ENCODE measurements at places on chromosomes 6 and 20. TPM values are rescaled to one million over a fixed set of nuclear protein-coding genes. Genes with fewer than 3 reads are reported as not detected.

GRCh38 chr6:81669445-81669844 lies 83.0 kb downstream of the TENT5A start:
- no peak for DNase-seq

DNA sequence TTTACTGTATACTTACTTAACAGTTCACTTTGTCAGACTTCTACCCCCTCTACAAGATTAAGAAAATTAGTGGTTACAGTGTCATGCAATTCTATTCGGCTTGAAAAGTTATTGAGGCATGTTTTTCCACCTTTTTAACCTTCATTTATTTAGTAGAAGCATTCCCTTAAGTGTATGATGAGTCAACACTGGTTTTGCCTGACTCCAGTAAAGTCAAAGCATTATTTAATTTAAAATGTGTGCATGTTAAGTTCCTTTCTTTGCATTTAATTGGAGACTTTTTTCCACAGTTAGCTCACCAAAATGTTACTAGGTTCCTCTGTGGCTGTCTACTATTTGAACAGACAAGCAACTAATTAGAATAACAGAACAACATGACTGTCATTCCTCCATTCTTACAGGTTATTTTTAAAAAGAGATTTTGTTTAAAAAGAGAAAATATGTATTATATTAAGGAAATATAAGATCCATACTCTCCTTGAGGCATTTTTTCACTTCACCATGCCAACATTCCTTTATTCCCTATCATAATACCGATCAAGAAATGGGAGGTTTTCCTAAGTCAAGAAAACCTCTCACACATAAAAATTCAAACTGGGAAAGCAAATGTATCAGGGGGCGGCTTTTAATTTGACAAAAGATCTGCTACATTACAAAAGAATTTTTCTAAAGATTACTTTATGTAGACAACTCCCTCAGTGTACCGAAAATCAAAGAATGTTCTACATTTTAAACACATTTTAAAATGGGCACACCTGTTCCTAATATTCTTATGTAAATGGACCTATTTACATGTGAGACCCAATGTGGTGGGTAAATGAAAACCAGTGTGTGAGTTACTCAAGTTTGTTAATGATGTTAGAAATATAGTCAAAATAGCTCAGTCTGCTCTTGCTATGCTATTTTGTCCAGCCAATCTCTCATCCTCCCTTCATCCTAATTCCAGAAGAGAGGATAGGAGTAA lies 361.2 kb downstream of the UTRN start:
- DNase-seq = no peak

The DCDC2 gene
- total RNA-seq = under 0.01 TPM

DNA sequence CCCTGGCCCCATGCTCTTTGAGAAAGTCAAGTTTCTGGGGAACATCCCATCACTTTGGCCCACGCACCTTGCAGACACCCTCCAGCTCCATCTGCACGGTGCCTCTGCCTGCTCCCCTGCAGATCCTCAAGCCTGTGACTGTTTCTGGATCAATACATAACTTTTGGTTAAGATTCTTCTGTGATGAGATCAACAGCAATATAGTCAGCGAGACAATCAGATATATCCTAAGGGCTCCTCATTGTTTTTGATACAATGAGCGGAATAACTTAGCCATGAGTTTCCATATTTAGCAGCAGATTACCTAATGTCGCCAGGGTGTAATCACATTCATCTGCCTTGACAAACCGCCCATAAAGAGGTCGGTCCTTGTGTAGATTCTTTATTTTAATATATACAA lies 109.3 kb upstream of the MTHFD1L start:
- no peak for DNase-seq

GRCh38 chr6:87806635-87807034 lies 104.6 kb upstream of the AKIRIN2 start:
- no peak for DNase-seq

The RFX6 gene
- not detected for total RNA-seq

- DNase-seq = peak; percentile 8
Measured at GRCh38 chr6:14200047-14200446, 82.5 kb downstream of the CD83 start.

The C20orf141 gene
- total RNA-seq = 0.32 TPM

DNA sequence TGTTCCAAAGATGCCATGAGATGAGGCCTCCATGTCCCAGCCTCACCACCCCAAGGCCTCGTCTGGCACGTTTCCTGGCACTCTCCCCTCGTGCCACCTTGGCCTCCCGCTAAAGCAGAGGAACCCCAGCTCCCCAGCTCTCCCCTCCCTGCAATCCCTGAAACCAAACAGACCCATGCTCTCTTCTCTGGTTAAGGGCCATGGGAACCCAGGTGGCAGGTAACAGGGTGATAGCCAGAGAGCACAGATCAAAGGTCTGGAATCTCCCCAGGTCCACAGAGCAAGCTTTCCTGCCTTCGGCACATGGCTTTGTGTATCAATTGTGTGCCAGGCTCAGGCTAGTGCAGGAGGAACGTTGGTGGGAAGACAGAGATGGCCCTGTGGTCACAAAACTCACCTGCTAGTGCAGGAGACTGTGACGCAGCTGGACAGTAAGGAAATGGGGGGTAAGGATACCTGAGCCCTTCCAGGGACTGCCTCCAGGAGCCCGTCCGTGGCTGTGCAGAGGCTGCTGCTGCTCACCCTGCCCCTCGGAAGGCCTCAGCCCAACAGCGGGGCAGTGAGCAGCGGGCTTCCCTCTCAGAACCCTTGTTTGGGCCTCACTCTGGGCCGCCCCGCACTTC lies 39.0 kb downstream of the MYH7B start:
- DNase-seq = no peak

DNA sequence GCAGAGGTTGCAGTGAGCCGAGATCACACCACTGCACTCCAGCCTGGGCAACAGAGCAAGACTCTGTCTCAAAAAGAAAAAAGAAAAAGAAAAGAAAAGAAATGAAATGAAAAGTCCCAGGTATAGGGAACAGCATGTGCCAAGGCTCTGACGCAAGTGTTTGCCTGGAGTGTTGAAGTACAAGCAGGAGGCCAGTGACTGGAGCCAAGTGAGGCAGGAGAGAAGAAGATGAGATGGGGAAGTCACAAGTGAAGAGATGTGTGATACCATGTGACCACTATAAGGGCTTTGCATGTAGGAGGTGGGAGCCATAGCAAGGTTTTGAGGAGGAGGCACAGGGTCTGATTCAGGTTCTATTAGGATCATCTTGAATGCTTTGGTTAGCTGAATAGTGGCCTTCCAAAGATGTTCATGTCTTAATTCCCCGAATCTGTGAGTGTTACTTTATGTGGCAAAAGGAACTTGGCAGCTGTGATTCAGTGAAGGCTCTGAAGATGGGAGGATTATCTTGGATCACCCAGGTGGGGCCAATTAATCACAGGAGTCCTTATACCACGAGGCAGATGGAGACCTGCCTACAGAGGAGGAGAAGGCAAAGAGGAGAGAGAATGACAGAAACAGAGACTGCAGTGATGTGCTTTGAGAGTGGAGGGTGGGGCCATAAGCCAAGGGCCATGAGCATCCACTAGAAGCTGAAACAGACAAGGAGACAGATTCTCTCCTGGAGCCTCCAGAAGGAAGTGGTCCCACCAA lies 91.1 kb upstream of the PTPN1 start:
- no peak for DNase-seq

DNA sequence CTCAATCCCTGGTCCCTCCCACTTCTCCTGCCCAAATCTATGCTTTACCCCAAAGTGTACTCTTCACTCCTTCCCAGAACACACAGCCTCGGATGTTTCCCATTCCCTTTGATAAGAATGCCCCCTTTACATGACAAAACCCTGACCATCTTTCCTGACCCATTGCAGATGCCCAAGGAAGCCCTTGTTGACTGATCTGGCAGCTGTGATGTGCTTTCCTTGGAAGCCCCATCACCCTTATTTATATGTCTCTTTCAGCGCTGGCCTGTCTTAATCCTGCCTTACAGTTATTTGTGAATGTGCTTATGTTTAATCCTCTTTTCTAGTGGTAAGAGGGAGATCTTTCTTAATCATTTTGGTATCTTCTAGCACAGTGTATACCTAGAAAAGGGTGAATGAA lies 523.1 kb downstream of the CD83 start:
- DNase-seq = no peak

The EHMT2 gene
- total RNA-seq = 38.0 TPM

DNA sequence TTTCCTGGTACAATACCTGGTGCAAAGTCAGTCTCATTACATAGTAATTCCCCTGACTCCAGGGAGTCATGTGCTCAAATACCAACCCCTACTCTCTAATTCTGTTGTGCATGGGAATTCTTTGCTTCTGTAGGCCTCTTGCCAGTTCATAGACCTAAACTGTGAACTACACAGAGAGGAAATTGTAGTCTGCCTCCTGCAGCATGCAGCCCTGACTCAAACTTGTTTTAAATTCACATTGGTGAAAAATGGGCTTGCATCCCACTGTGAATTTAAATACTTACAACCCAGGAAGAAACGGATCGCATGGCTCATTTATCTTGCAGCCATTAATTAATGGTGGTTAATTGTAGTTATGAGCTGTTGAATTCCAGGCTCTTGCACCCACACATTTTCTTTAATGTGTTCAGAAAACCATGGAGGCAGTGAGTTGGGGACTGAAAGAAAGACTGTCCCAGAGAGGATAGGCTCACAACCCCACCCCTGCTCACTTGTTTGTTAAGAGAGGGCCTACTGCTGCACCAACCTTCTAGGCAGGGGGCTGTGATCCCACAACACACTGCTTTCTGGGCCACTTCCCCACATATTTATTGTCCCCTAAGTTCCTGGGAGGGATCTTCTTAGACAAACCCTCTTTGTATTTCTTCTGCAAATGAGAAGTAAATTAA lies 579.1 kb downstream of the DHX35 start:
- DNase-seq = no peak

The RAET1L gene
- total RNA-seq = not detected

DNA sequence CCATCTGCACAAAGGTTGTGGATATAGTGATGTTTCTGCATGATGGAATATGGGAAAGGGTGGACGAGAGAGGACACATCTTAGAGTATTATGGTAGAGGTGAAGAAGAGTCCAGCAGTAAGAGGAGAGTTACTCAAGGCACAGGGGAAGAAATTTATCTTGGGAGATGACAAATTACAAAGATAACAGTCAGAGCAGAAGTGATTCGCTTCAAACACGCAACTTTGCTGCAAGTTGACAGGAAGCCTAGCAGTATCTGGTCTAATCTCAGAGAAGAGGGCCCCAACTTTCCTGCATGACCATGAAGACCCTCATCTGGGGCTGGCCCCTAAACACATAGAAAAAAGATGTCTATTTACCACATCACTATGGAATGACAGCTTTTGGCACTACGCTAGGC lies 1.2 kb upstream of the CALHM6 start:
- no peak for DNase-seq

GRCh38 chr6:20700375-20700774 lies 166.1 kb downstream of the CDKAL1 start:
- no peak for DNase-seq

GRCh38 chr6:90197854-90198496 lies 98.7 kb downstream of the BACH2 start:
- peak; percentile 61 for DNase-seq

DNA sequence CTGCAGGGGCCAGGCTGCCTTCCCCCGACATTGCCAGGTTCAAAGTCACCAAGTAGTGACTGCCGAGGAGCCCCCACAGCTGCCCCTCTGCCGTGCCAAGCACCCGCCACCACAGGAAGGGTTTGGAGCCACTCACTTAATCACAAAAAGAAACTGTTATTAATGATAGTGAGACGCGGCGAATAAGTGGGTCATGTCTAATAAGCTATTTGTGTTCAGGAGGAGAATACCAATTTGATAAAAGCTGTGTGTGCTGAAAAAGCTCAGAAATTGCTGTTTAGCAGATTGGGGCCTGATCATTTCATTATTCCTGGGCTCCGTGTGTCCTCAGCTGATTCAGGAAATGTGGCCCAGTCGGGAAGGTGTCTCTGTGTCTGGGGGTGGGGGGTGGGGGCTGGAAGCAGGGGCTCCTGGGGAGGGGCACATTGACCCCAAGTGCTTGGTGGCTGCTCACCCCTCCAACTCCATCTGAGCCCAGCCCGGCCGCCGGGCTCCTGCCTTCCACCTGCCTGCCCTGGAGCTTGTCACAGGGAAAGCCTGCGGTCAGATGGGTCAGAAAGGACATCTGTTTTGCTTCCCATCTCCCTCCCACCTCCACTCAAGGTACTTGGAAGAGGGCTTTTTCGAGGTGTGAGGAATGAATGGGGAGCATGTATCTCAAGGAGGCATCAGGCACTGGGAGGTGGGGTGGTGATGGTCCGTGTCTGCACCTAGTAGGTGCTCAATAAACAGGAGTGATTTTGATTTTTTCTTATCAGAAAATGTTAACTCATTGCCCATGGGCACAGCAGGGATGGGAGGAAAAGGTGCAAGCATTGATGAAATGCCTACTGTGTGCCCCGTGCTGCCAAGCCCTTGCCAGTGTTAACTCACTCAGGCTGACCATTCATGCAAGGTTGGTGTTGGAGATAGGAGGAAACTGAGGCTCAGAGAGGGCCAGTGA lies 3.0 kb downstream of the VSTM2L start:
- no peak for DNase-seq

The COL19A1 gene
- total RNA-seq = 0.32 TPM

The SLC52A3 gene
- total RNA-seq = not detected

The PPT2 gene
- 22.9 TPM for total RNA-seq

The TOP1 gene
- total RNA-seq = 10.3 TPM

GRCh38 chr6:5497896-5498578 lies 236.7 kb downstream of the FARS2 start:
- peak; percentile 87 for DNase-seq

DNA sequence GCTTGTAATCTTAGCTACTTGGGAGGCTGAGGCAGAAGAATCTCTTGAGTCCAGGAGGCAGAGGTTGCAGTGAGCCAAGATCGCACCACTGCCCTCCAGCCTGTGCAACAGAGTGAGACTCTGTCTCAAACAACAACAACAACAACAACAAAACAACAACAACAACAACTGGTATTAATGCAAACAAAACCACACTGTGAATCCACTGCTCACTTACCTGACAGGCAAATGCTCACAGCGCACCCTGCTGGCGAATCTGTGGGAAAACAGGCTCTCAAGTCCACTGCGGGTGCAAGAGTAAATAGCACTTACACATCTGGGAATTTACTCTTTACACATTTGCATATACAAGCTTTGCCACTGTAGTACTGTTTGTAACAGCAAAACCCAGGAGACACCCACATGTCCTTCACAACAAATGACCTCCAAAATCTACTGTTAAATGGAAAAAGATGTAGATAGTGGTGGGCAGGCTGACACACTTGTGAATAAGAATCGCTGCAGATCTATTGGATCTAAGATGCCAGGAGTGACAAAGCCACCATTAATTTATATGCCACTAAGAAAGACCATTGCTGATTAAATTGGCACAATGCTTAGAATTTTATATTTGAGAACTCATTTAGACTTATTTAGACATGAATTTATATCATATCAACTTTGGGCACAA lies 29.3 kb downstream of the NSFL1C start:
- peak; percentile 89 for DNase-seq

GRCh38 chr20:53138454-53139262 lies 166.5 kb downstream of the TSHZ2 start:
- DNase-seq = no peak

GRCh38 chr6:135592276-135592675 lies 94.7 kb upstream of the AHI1 start:
- DNase-seq = no peak

The SLC24A3 gene
- total RNA-seq = 4.2 TPM

The TMEM151B gene
- total RNA-seq = not detected
